ENCODE measurements at places on chromosomes 7 and 10.

DNA sequence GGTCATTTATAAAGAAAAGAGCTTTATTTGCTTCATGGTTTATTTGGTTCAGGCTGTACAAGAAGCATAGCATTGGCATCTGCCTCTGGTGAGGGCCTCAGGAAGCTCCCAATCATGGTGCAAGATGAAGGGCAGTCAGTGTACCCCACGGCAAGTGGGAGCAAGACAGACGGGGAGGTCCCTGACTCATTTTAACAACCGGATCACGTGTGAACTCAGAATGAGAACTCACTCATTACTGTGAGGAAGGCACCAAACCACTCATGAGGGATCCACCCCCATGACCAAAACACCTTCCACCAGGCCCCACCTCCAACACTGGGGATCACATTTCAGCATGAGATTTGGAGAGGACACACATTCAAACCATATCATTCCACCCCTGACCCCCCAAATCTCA, 15.7 kb upstream of the CRYGN start:
- no peak for DNase-seq

DNA sequence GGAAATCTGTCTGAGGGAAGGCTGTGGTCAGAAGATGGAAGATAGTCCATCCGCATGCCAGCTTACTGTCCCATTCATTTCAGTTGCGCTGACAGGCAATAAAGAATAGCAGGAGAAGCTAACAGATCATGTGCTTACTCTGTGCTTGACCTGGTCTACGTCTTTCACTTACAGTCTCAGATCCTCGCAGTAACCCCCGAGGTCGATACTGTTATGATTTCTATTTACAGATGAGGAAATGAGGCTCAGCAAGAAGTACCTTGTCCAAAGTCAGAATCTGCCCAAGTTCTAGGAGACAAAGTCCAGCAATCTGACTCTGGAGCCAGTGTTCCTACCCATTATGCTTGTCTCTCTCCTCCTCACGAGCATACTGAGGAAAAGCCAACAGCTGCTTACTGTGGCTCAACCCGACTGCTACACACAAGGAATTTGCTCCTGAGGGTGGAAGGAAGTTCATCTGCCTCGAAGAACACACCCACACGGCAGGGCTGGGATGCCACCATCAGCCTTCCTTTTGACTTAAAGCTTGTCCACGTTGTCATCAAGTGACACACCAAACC, 74.2 kb downstream of the MINPP1 start:
- DNase-seq = no peak

- no peak for DNase-seq
Observed at GRCh38 chr7:6022707-6023106, 8.5 kb upstream of the ANKRD61 start.

- no peak for DNase-seq
Observed at GRCh38 chr10:79103585-79103984, 34.8 kb downstream of the ZMIZ1 start.

- no peak for DNase-seq
Observed at GRCh38 chr10:119595676-119596515, 868 bp downstream of the TIAL1 start.

GRCh38 chr7:5580714-5581395, 157.2 kb upstream of the TNRC18 start:
- DNase-seq = no peak

DNA sequence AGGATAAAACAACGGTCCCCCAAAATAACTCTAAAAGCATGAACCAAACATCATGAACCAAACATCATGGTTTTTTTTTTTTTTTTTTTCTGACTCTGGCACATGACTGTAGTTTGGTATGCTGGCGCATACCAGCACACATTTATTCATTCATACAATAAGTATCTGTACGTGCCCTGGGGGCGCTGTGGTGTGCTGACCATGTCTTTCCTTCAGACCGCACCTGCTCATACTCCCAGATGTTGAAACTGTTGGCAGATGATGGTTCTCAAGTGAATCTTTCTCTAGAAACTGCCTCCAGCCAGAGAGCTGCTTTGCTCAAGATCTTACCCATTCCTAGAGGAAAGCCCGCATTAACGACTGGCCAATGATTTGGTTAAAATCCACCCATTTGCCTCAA, 114.7 kb upstream of the ANKRD30A start:
- no peak for DNase-seq

GRCh38 chr7:127930341-127931328, 100.6 kb downstream of the LRRC4 start:
- DNase-seq = no peak

DNA sequence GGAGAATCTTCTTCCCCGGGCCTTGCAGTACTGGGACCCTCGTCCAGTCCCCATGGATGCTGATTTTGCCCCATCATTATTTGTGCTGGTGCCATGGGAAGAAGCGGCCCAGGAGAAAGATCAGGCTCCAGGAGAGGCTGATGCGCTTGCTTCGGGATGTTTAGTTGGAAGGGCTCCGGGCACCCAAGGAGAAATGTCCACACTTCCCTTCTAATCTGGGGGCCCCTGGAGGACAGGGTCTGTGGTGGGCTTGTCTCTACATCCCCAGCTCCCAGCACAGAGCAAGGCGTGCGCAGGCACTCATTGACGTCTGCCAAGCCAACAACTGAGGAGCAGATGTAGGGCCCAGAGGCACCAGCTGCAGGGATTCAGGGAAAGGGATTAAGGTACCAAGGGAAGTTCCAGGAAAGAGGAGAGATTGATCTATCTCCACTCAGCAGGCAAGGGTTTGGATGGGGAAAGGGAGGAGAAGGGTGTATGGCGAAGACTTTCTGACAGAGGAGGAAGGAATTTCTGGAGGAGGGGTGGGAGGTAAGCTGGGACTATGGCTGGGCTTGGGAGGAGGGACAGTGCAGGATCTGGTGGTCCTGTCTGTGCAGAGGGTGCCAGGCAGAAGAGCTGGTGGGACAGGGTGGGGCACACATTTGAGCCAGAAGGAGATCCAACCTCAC, 38.7 kb upstream of the LEP start:
- no peak for DNase-seq

All from AG09319 (cell line).